AG09319 (cell line): ENCODE measurements at places on chromosomes 16 and 17.

- no peak for DNase-seq
These were observed 6.4 kb downstream of the CBLN1 start for GRCh38 chr16:49275050-49275730.

DNA sequence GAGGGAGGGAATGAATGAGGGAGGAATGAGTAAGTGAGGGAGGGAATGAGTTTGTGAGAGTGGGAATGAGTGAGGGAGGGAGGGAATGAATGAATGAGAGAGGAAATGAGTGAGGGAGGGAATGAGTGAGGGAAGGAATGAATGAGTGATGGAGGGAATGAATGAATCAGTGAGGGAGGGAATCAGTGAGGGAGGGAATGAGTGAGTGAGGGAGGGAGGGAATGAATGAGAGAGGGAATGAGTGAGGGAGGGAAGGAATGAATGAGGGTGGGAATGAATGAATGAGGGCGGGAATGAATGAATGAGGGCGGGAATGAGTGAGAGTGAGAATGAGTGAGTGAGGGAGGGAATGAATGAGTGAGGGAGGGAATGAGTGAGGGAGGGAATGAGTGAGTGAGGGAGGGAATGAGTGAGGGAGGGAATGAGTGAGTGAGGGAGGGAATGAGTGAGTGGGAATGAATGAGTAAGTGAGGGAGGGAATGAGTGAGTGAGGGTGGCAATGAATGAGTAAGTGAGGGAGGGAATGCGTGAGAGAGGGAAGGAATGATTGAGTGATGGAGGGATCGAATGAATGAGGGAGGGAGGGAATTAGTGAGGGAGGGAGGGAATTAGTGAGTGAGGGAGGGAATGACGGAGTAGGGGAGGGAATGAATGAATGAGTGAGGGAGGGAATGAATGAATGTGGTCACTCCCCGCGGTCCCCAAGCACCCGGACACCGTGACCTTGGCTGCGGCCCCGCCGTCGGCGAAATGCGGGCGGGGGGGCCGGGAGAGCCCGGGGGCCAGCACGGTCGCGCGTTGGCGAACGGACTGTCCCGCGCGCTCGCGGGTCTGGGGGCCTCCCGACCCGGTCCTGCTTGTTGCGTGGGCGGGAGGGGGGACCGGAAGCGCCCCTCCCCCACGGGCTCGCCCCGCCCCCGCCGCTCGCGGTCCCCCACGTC, 1.1 kb upstream of the UBE2I start:
- no peak for DNase-seq

GRCh38 chr17:2814481-2815341, 18.5 kb downstream of the RAP1GAP2 start:
- DNase-seq = no peak

DNA sequence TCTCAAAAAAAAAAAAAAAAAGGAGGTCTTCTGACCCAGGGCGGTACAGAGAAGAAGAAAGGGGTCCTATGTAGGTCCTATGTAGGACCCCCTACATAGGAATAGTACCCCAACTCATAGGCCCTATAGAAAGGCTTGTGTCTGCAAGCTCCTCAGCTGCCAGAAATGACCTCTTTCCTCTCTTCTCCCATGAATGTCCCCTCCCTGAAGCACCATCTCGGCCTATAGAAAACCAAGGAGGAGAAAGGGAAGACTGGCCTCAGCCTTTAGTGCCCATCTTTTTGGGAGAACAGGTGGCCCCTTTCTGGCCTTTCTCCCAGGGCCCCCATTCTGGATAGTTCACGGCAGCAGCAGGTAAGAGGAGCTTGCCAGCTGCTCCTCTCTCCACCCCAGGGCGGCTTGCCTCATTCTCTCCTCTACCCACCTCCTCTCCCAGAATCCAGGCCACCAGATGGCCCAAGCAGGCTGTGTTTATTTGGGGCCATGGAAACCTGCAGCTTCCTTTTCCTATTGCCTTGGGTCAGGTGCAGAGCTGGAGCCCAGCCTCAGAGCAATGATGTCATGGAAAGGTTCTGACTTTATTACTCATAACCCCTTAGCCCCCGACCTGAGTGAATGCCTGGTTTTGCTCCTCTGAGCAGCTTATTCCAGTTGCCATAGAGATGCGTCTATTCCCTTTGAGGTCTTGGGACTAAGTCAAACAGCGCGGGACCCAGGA, 1.6 kb upstream of the MRPL58 start:
- DNase-seq = no peak

GRCh38 chr17:15117239-15117638, 147.9 kb downstream of the PMP22 start:
- DNase-seq = no peak

- no peak for DNase-seq
These were observed 39.3 kb downstream of the MSI2 start for GRCh38 chr17:57295526-57296023.

- no peak for DNase-seq
These were observed 22.6 kb downstream of the SRCAP start for GRCh38 chr16:30721606-30722005.

DNA sequence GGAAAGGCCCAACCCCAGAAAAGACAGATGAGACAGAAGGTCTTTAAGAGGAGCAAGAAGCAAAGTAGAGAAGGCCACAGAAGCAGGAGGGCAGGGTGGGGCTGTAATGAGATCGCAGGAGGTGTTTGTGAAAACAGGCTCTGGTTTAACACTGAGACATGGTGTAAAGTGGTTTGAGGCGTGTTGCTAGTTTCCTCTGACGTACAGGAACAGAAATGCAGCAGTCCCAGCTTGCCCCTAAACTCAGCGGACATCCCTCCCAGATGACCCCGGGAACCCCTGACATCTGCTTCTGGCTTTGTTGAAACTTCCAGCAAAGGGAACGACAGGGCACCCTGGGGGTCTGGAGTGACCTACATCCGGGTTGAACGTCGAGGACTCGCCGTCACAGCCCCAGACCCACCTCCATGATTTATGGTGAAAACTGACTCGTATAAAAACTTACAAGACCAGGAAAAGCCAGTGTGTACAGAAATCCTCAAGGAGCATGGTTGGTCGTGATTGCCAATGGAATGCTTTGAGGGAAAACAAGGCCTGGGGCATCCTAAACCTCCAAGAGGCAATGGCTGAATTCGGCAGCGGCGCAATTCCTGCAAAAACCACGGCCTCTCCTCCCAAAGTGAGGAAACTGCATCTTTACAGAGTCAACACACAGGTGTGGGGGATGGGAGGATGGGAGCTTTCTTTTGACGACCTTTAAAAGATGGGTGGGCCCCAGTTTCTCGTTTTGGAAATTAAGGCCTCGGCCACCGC, 25.8 kb downstream of the LITAF start:
- DNase-seq = no peak

DNA sequence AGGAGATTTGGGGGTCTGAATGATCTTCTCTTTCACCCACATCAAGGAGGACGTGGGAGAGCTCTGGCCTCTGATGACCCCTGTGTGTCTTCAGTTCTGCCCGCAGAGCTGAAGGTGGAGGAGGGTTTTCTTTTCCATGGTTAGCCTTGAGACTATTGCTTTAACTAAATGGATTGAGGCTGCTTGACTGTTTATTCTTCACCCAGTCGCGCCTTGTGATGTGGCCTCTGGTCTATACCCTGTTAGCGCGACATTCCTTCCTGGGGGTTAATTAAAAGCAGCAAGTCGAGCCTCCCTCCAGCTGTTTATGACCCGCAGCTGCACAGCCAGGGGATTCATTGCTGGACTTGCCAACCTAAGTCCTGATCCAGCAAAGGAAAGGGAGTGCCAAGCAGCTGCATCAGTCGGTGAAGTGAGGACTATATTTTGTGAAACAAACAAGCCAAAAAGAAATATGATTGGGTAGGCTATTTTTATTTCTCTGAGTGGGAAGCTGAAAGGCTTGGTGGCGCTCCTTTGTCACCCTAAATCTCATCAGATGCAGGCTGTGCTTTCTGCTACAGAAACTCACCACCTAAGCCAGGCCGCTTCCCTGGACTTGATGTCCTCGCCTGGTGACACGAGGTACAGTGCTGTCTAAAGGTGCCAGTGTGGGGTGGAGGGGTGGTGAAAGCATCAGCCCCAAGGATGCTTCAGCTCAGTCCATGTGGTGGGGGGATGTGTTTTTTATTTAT, 11.0 kb upstream of the SEC14L1 start:
- DNase-seq = no peak

DNA sequence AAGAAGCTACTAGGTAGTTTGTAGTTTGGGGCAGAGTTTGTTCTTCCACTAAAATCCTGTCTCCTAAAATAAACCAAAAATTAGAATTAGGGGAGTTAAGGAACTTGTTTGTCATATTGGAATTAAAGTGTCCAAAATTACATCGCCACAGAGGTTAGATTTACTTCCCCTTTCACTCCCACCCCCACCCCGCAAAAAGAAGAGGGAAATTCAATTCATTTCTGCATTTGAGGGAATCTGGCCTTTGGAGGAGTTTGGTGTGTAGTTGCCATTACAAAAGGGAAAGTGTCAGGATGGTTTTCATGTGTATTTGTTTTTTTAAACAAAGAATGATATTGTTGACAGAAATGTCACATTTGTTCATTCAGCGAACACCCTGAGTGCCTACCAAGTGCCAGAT, 5.8 kb downstream of the TMEM97 start:
- DNase-seq = no peak

DNA sequence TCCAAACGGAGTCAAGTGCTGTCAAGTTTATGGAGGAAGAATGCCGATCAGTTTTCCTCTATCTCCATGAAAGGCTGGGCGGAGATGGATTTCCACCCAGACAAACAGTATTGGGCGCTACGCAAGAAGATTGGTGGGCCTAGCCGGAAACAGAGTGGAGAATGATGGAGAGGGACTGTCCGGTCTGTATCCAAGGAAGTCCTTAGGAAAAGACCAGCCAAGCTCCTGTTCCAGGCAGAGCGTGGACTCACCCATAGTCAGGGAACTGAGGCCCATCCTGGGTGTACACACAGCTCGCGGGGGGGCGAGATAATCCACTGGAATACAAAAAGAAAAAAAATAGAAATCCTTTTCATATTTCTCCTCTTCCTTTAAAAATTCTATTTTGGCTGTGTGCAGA, 1.5 kb upstream of the ABCC12 start:
- DNase-seq = no peak

DNA sequence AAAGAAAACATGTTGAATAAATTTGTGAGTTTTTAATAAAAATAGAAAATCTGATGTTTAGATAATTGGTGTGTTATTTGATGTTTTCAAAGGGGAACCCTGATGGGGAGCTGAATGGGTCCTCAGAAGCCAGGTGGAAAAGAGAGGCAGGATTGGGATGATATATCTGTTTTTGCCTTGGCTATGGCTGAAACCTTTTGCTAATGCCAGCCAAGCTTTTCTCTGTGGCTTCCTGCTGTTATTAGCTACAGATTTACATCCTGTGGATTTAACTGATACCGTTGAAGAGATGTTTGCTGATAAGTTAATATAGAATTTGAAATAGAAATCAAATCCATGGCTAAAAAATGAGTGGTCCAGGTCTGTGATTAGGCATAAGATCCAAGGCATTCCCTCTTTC, 4.2 kb upstream of the AATF start:
- DNase-seq = no peak

- no peak for DNase-seq
These were observed 88.5 kb downstream of the MRC2 start for GRCh38 chr17:62715882-62716390.

DNA sequence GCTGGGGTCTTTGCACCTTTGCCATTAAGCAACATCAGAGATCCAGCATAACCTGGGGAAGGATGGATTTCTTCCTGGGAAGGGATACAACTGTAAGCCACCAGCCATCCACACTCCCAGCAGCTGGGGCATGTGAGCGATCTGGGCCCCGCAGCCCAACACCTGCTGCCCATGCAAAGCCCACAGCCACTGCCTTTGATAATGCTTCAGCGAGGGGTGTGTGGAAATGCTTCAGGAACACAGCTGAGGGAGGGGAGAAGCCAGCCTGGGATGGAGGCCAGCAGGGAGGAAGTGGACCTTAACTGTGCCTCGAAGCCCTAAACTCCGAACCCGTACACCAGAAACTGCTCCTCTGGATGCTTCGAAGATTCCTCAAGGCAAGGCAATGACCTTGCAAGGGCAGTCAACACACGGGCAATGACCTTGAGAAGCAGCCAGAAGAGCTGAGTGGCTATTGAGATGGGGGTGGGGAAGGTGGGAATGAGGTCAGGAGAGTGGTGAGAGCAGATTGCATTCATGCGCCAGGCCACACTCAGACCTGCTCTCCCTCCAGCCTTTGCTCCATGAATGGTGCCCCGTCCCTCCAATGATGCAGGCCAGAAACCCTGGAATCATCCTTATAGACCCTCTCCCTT, 49.1 kb downstream of the KATNIP start:
- DNase-seq = no peak

GRCh38 chr17:2017274-2017941, 7.7 kb downstream of the RTN4RL1 start:
- no peak for DNase-seq

GRCh38 chr16:73713778-73714495, 582.7 kb upstream of the PSMD7 start:
- DNase-seq = no peak

GRCh38 chr17:4256952-4257351, 6.8 kb downstream of the ANKFY1 start:
- no peak for DNase-seq

DNA sequence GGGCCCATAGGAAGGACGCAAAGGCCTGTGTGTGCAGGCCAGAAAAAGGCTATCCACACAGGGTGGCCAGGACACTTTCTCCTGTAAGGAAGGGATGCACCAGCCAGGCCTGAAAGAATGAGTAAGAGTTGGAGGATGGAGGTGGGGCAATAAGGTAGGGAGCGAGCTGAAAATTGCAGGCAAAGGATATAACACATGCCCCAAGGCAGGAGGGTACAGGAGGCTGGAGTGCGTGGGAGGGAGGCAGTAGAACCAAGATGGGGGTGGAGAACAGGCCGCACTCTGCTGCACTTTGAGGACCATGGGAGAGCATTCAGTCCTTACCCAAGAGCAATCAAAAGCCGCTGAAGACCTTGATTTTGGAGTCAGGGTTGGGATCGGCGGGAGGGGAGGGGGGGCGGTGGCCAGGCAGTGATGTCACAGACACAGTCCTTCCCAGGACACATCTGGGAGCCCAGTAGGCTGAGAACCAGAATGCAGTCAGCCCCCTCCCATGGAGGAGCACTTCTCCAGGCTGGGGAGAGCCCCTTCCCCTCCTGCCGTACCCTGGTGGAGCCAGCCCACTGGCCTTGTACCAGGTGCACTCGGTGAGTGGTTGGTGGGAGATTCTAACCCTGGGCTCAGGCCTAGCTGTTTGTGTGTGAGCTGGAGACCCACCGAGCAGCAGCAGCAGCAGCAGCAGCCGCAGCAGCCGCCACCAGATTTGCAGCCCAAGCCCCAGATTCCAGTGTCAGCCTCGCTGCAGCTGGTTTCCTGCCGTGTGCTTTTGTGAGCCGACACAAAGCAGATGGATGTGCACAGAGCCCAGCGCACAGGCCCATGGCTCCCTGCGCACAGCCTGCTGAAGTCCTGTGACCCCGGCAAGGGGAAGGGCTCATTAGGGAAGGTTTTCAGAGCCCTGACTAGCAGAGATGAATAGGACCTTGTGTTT, 17.5 kb downstream of the ANKRD40 start:
- DNase-seq = no peak

DNA sequence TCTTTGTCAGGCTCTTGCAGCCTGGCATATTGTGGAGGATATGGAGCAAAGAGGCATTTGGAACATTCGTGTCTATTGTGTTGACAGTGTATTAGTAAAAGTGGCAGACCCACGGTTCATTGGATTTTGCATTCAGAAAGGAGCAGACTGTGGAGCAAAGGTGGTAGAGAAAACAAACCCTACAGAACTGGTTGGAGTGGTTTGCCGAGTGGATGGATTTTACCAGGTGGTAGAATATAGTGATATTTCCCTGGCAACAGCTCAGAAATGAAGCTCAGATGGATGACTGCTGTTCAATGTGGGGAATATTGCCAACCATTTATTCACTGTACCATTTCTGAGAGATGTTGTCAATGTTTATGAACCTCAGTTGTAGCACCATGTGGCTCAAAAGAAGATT, 44.5 kb downstream of the EFCAB13 start:
- no peak for DNase-seq

GRCh38 chr16:53785916-53786315, 82.0 kb downstream of the FTO start:
- no peak for DNase-seq
